ENCODE measurements at places on chromosomes 6 and 20.

- DNase-seq = no peak
These were observed 103.1 kb upstream of the ESR1 start for GRCh38 chr6:151704383-151704782.

DNA sequence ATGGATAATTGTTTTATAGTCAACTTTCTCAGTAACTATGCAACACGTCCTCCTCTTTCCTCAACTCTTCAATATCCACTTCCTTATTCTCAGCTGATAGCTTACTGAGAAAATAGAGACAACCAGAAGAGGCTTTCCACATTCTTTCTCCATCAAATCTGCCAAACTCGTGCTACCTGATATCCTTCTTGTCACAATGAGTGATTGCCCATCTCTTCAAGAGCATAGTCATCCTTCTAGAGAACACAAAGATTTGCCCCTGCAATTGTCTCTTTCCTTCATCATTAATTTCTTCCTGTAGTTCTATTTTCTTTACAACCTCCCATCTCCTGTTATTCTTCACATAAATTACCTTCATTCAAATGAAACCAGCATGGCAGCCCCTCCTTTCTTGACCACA lies 75.9 kb upstream of the RGS17 start:
- no peak for DNase-seq

- no peak for DNase-seq
These were observed 18.3 kb upstream of the GPRC6A start for GRCh38 chr6:116847227-116847626.

GRCh38 chr6:157514659-157515496 lies 133.9 kb downstream of the ZDHHC14 start:
- DNase-seq = no peak

GRCh38 chr20:61990484-61990883 lies 75.2 kb downstream of the TAF4 start:
- no peak for DNase-seq

DNA sequence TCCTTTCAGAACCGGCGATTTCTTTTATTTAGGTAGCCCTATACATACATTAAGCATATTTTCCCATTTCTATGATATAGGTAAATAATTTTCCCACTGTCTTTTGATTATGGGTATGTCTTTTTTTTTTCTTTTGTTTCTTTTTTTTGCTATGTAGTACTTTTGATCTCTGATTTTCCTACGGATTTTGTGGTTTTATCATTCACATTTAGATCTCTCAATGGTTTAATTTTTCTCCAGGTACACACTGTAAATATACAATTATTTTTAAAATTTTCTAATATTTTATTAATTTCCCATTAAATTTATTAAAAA lies 436 bp upstream of the ZNF337 start:
- no peak for DNase-seq

GRCh38 chr6:25714765-25715164 lies 39.8 kb upstream of the SLC17A4 start:
- DNase-seq = no peak

DNA sequence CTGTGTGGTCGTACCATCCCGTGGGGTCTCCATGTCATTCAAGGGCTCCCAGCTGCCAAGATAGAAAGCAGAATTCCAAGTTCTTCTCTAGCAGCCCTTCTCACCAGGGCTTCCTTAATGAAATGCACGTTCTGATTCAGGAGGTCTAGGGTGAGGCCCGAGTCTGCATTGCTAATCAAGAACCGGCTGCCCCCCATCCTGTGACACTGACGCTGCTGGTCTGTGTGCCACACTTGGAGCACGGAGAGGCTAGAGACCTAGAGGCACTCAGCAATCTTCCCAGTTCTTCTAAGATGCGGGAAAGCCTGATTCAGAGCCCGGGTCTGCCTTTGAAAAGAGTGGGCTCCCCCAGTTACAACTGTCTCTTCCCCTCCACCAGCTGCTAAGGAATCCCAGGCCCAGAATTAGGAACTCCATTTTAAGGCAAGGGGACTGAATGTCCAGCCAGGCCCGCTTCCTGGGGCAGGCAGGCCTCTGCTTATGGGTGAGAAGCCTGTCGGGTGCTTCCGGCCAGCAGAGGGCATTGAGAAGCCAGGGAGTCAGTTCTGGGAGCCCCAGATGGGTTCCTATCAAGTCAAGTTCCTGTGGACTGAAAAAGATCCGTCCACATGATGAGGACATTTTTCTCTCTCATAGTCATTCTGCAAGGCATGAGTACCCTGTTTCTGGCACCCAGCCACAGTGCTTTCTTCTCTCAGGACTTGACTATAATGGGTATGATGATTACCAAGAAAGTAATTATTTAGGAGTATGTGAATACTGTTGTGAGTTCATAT lies 69.8 kb upstream of the RIN2 start:
- no peak for DNase-seq

DNA sequence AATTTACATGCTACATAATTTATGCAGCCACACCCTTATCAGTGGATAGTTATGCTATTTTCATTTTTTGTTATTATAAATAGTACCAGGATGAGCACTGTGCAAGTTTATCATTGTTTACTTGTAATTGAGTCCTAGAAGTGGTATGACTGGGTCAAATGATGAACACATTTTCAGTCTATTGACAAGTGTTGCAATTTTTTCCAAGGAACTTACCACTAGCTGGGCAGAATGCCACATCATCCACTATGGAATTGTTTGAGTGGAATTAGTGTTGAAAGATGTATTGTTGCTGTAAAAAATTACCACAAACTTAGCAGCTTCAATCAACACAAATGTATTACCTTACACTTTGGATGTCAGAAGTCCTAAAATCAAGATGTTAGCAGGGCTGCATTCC lies 38.1 kb upstream of the OPN5 start:
- DNase-seq = no peak

DNA sequence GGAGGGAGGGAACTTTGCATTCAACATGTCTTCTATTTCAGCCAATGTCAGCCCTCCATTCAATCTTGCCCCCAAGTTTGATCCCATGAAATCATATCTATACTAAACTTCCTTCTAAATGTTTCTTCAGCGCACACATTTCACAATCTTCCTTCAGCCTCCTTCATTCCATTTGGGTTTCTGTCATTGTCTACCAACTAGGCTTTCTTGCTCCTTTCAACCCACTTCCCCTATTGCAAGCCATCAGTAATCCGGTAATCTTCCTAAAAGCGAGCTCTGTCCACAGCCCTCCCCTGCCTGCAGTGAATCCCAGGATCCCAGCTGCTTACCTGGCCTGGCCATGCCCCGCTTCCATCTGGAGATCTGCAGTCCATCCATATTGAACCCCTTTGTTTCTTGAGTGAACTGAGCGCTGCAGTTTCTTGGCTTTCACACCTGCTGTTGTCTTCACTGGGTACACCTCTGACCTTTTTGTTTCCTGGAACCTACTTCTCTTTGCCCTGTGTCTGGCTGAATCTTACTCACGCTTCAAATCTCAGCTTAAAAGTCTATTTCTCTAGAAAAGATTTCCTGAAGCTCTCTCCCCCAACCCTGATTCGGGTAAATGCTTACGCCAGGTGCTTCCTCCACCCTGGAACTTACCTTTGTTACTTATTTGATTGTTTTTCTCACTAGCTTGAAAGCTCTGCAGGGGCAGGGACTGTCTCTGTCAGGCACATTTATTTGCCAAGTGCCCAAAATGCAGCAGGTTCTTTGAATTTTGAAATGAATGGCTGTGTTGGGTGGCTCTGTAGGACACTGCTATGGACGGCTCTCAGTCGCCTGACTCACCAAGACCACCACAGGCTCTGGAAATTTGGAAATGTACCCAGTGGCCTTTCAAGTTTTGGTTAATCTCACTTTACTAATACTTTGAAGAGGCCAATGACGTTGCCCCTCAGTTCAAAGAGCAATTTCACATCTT lies 50.3 kb downstream of the ADTRP start:
- DNase-seq = no peak

- no peak for DNase-seq
These were observed 73.1 kb downstream of the NCOA3 start for GRCh38 chr20:47574616-47575364.

GRCh38 chr20:45970646-45971424 lies 1.2 kb downstream of the ZNF335 start:
- peak; percentile 28 for DNase-seq

- DNase-seq = no peak
These were observed 162.8 kb downstream of the SCML4 start for GRCh38 chr6:107661291-107661690.

DNA sequence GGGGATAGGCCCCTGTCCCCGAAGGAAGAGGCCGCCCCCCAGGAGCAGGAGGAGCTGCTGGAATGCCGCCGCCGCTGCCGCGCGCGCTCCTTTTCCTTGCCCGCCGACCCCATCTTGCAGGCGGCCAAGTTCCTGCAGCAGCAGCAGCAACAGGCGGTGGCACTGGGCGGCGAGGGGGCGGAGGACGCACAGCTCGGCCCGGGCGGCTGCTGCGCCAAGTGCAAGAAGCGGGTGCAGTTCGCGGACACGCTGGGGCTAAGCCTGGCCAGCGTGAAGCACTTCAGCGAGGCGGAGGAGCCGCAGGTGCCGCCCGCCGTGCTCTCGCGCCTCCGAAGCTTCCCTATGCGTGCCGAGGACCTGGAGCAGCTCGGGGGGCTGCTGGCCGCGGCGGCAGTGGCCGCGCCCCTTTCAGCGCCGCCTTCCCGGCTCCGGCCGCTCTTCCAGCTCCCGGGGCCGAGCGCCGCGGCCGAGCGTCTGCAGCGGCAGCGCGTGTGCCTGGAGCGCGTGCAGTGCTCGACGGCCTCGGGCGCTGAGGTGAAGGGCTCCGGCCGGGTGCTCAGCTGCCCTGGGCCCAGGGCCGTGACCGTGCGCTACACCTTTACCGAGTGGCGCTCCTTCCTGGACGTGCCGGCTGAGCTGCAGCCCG lies 630 bp downstream of the PPP1R3G start:
- no peak for DNase-seq

DNA sequence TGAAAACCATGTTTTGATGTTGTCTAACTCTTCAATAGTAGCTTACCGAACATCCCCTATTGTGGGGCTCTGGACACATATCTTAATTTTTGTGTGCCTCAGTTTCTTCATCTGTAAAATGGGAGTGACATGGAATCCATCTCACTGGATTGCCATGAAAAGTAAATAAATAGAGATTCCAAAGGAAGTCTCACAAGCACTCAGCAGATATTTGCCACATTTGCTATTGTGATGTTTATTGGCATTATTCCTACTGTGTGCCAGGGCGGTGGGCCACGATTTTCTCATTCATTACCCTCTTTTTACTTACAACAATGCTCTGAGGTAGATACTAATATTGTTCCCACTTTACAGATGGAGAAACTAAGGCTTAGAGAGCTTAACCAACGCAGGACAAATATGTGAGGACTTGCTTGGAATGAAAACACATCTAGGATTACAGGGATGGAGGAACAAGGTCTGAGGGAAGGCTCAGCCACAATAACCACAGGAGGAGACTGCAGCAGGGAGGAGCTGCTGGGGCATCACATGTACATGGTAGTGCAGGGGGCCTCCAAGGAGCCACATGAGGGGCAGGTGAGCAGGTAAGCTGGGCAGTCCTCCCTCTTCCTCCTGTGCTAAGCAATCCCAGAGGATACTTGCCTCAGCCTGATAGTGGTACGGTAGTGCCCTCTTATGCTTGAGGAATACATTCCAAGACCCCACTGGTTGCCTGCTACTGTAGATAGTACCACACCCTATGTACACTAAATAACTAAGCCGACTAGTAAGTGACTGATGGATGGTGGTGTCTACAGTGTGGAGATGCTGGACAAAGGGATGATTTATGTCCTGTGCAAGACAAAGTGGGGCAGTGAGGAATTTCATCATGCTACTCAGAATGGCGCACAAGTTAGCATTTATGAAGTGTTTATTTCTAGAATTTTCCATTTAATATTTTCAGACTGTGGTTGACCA lies 176.9 kb downstream of the FOXA2 start:
- DNase-seq = no peak

DNA sequence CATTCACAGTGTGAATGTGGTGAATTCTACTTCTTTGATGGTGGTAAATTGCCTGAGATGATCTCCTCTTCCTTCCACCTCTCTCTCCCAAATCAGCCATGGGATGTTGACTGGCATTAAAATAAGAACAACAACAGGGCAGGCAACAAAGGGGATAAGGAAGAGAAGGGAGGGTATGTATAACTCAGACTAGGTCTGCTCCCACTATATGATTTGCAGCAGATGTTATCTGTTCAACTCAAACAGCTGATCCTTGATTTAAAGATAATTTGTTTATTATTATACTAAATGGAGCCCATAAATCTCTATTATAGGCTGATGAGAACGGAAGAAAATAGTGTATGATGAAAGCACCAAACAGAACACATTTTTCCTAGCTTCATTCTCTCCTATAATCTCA lies 262.0 kb downstream of the BTBD3 start:
- no peak for DNase-seq

- DNase-seq = peak; percentile 5
These were observed 30.5 kb downstream of the GRM4 start for GRCh38 chr6:34115403-34115795.

DNA sequence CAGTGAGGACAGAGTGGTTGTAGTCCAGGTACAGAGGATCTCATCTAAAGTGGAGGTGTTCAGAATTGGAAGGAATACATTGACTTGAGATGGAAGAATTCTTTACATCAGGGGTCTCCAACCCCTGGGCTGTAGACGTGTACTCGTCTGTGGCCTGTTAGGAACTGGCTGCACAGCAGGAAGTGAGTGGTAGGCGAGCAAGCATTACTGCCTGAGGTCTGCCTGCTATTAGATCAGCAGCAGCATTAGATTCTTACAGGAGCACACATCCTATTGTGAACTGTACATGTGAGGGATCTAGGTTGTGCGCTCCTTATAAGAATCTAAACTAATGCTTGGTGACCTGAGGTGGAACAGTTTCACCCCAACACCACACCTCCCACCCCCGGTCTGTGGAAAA lies 121.1 kb downstream of the CDKAL1 start:
- no peak for DNase-seq

DNA sequence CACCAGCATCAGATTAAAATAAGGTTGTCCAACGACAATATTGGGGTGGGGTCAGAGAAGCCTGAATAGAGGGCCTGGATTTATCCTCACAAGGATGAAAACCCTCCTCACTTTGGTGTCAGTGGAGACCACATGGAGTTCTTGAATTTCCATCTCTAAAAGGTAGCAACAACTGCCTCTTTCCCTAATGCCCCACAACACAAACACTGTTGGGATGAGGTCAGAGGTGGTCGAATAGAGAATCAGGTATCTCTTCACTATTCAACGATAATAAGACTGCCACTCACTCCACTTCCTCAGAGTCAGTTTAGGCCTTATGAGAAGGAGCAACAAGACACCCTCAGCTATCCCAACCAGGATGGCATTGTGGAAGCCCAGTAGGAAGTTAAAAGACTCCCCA lies 596.1 kb downstream of the HTR1B start:
- no peak for DNase-seq

DNA sequence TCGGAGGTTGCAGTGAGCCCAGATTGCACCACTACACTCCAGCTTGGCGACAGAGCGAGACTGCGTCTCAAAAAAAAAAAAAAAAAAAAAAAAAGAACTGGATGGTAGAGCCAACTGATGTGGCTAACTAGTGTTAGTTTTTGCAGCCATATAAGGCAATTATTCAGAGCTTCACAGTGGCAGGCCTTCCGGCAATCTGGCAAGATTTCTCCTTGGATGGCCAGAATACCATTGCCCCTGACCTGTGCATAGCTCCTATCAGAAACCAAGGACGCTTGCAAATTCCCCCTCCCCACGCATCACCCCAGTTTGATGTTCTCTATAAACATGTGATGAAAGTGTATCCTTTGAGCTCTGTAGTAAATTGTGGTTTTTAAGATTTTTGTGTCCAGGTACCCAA lies 127.0 kb downstream of the RNF144B start:
- no peak for DNase-seq
